ENCODE measurements at places on chromosomes 13 and 19.

DNA sequence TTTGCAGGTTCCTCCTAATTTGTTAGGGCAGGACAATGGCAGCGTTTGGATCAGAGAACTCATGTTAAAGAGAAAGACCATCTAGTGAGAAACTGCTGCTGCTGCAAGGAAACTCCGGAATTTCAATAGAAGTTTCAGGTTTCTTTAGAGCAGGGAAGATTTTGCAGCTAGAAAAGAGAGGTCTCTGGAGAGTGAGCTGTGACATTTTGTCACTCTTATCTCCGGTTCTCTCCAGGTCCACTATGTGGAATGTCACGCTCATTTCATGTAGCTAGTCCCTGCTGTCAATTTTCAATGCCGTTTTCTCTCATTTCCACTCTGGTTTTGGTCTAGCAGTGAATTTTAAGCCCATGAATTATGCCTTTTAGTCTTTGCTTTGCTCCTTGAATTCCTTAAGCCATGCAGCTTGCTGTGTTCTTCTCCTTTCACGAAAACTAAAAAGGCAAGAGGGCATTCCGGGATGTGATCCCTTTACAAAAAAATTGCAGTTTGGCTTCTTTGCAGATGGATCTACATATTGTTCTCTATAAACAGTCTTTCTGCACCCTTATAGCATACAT is 46.7 kb upstream of the POSTN start:
- no peak for DNase-seq

- DNase-seq = no peak
Observed at GRCh38 chr13:105678072-105678471, 857.4 kb downstream of the EFNB2 start.

DNA sequence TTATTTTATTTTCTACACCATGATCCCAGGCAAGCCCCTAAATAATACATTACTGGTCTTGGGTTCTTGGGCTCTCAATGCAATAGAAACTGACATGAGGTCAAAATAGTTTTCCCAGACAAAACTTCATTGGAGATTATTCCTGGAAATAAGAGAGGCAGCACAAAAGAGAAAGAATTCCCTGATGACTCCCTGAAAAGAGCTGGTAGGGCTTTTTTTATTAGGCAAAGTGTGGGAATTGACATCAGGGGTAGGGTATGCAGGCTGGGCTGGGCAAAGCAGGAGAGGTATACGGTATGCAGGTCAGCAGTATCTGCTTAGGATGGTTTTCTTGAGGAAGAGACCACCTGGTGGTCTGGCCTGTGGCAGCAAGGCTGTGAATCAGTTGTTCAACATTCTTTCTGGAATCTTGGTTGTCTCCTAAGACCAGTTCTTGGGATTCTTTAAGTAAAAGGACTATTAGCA is 9.3 kb upstream of the IGFL3 start:
- DNase-seq = no peak

GRCh38 chr19:30790056-30790680 is 418.0 kb downstream of the ZNF536 start:
- no peak for DNase-seq

GRCh38 chr19:3580156-3580934 is 4.9 kb upstream of the GIPC3 start:
- DNase-seq = no peak

DNA sequence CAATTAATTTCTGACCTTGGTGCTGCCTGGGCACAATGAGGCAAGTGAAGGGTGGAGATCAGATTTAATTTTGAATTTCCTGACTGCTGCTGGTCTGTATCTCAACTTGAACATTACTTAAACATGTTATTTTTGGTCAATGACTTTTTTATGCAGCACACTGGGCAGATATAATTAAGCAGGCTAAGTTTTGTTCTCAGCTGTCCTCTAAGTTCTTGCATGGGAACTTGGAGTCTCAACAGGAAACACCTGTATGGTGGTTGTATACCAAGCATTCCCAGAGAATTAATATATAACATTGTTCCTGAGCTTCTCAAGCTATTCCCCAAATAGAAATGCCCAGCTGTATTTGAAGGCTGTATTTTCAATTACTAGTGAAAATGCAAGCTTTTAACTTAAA is 113.5 kb upstream of the EDNRB start:
- no peak for DNase-seq

DNA sequence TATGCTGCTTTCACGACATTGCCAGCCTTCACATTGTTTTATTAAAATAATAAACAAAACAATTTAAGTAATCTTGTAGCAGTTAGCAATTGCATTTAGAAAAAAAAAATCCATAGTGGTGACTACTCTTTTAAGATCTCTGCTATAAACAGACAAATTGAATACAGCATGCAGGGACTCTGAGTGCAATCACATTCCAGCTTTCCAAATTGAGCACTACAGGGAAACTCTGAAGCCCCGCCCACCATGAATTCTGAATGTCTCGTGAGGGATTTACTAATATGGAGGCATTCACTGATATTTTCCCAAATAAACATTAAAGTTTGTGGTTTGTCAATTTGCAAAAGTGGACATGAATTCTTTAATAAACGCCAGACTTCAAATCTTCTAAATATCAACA is 698.8 kb downstream of the LIG4 start:
- DNase-seq = no peak

- DNase-seq = no peak
Observed at GRCh38 chr13:68806125-68806524, 1301.5 kb upstream of the ATXN8OS start.

- no peak for DNase-seq
Observed at GRCh38 chr13:23668562-23668961, 98.3 kb downstream of the TNFRSF19 start.

DNA sequence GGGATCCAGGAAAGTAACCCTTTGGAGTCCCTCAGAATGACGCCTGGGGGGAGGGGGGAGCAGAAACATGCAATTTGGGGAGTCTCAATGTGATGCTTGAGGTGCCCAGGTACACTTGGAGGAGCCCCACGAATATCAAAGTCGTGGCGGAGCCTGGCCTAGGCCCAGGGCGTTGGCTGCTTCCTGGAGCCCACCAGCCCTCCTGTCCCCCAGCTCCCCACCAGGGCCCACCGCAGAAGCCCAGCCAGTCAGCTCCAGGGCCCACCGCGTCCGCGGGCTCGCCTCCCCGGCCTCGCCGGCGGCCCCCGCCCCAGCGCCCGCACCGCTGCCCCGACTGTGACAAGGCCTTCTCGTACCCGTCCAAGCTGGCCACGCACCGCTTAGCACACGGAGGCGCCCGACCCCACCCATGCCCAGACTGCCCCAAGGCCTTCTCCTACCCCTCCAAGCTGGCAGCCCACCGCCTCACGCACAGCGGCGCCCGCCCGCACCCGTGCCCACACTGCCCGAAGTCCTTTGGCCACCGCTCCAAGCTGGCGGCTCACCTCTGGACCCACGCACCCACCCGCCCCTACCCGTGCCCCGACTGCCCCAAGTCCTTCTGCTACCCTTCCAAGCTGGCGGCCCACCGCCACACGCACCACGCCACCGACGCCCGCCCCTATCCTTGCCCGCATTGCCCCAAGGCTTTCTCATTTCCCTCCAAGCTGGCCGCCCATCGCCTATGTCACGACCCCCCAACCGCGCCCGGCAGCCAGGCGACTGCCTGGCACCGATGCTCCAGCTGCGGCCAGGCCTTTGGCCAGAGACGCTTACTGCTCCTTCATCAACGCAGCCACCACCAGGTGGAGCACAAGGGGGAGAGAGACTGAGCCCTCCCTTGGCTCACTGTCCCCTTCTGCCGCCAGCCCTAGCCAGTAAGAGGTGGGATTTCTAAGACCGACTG is 2.1 kb downstream of the ZNF575 start:
- no peak for DNase-seq

DNA sequence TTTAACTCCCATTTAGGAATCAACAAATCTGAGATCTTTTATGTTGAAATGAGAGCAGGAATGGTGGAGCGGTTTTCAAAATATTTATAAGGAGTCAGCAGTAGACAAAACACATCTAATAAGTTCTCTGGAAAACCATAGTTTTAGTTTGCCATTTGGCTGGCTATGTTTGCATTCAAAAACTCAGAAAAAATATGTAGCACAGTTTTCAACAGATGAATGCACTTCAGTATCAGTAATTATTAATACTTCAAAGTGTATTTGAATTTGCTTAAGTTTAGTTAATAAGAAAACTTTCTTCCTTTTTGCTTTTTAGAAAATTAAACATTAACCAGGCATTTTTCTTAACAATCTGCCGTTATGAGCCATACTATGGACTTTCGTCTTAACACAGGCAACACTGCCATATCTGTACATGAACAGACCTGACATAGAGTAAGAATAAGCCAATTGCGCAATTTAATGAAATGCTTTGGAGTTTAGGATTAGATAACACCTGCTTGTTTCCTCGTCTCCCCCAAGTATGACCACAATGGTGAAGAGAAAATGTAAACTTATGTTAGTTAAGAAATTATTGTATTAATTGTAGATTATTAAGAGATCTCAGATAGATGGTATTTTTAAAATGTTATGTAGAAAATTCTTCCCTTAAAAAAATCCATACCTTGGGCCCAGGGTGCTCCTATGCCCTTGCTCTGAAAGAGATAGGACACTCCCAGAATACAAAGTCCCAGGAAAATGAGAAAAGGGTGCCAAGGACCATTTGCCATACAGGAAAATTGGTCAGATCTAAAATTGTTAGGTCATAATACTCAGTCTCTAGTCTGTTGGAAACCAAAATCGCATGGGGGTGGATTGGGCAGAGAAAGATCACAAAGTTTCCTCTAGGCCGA is 552.3 kb upstream of the ARGLU1 start:
- DNase-seq = no peak

GRCh38 chr13:52695856-52696255 is 43.2 kb downstream of the SUGT1 start:
- DNase-seq = no peak

DNA sequence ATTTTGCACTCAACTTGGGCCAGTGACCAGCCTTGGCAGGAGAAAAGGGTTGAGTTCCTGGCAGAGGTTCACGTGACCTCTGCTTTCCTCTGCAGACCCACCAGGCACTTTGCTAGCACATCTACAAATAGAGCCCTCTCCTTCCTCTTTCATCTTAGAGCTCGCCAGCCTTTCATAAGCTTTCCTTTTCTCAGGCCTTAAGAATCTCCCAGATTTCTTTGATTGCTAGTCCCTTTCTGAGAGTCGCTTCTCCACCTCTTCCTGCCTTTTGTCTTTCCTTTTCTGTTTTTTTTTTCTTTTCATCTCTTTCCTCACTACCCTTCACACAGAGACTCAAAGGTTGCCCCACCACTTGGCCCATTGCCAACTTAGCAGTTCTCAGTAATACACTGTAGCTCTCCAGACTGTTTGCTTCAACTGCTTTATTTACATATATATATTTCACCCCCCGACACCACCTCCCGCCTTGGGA is 375.7 kb upstream of the SPRY2 start:
- peak; percentile 21 for DNase-seq

GRCh38 chr13:90375851-90376250 is 971.6 kb upstream of the MIR17HG start:
- DNase-seq = no peak
